ENCODE measurements at places on chromosomes 2 and 18.

- DNase-seq = no peak
These were observed 3.0 kb upstream of the SP9 start for GRCh38 chr2:174331595-174332216.

DNA sequence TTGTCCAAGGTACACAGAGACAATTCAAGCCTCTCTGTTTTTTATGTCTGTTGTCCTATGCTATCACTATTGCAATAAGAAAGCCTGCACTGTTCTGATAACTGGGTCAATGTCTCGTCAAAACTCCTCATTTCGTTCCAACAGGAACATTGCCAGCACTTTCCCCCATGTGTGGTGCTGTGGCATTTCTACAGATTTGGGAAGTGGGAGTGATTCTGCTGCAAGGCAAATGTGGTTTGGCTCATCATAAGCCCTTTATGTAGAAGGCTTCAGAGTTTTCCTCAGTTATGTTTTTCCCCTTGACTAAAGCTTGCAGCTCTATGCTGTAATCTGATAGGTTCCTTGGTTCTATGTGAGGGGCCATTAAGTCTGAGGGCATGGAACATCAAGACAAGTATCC is 324.1 kb upstream of the TCF4 start:
- DNase-seq = no peak

- no peak for DNase-seq
These were observed 123.5 kb upstream of the ZBTB14 start for GRCh38 chr18:5419030-5419429.

DNA sequence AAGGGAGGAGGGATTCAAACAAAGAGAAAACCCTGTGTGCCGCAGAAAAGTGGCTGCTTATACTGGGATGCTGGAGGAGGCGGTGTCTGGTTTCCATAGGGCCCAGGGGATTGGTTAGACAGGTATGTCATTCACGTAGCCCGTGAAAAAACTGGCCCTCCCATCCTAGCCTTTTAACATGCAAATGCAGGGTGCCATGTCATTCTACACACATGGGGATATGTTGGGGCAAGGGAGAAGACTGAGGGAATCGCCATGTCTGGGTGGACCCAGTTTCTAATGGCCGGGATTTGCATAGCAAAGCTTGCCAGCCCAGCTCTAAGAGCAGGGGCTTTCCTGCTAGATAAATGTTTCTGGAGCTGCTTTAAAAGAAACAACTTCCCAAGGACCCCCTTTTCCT is 8.2 kb upstream of the RNU2-63P start:
- no peak for DNase-seq

DNA sequence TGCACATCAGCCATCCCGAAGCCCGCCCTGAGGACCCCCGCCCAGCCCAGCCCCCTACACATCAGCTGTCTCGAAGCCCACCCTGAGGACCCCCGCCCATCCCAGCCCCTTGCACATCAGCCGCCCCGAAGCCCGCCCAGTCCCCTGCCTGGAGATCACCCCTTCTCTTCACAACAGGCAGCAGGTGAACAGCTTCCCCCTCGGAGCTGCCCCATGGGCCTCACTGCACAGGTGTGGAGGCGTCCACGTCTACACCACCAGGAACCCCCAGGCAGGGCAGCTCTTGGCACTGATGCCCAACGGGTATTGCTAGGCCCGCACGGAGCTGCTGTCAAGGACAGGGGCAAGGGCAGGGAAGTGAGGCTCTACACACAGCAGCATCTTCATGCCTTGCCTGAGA is 137.6 kb downstream of the HDAC4 start:
- no peak for DNase-seq

All from HFFc6 (cell line).